ENCODE measurements at places on chromosomes 4 and X.

GRCh38 chr4:32169841-32170240 is 1449.7 kb downstream of the PCDH7 start:
- DNase-seq: no peak

GRCh38 chr4:56130606-56131155 is 181.9 kb downstream of the CEP135 start:
- DNase-seq: peak; percentile 8

DNA sequence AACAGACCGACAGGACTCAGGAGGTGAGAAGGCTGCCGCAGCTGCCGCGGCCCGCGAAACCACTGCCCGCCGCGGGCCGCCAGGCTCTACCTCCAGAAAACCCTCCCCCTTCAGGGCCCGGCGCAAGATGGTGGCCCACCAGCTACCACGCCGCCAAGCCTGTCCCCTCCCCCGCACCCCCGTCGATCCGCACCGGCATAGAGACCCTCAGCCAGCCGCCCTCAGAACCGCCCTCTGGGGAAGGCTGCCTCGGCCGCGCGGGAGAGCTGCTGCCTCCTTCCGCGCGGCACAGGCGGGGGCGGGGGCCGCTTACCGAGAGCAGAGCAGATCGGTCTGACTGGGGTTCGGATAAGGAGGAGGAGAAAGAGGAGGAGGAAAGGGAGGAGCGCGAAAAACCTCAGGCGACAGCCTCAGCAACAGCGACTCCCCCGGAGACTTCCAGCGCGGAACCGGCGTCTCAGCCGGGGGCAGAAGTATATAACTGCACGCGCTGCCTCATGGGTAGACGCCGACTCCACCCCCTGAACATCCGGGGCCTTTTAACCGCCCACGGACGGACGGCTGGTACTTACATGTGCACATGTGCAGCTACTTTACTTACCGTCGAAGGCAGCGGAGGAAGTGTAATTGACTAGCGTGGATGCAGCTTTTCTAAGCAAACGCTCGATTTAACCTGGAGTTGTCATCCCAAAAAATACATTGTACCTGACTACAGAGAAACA is at the start of gene ZNF280C:
TSS of gene ZNF280C (minus strand) at position 451 of the 722 bp plus-strand sequence. CDS start 8,450 bp downstream, outside the sequence.
- DNase-seq: peak; percentile 93

DNA sequence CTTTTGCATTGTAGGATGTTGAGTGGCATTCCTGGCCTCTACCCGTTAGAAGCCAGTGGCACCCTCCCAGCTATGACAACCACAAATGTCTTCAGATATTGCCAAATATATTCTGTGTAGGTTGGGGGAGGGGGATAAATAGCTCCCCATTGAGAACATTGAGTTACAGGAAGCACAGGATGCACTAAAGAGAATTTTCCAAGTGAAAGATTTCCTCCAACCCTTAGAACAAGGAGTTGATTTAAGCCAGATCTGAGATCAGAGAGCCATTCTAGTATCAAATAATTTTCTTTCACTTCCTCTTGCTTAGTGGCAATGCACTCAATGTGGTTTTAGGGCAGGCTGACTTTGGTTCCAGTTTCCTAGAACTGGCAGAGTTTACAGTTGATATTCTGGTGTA is 436.6 kb downstream of the C4orf33 start:
- no peak for DNase-seq

DNA sequence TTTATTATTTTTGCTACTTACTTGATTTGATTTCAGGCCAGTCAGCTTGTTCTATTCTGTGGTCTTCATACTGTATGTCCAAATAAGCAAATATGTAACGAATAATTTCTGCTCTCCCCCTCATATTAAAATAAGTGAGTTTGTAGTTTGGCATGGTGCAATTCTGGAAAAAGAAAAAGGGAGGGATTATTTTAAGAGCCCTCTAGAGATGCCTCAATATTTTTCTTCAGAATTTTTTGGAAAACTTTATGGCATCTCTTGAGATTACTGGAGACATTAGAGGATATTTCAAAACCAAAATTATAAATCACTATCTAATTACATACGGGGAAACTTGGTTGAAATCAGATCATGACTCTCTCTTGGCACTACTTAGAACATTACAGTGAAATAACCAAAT is 8.2 kb downstream of the HPGDS start:
- no peak for DNase-seq

DNA sequence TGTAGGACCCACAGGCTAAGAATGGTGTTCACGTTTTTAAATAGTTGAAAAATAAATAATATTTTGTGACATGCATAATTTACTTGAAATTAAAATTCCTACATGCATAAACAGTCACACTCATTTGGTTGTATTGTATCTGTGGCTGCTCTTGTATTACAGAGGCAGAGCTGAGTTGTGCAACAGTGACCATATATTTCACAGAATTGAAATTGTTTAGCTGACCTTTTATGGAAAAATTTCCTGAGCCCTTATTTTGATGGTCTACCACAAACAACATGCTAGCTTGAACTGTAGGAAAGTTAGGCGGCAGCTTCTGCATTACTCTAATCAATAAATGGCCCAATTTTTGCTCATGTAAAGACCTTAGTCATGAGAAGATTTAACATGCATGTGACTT is 633.4 kb upstream of the AADAT start:
- DNase-seq: no peak

- peak; percentile 57 for DNase-seq
Observed at GRCh38 chrX:136694431-136695087, 46.6 kb downstream of the CD40LG start.

DNA sequence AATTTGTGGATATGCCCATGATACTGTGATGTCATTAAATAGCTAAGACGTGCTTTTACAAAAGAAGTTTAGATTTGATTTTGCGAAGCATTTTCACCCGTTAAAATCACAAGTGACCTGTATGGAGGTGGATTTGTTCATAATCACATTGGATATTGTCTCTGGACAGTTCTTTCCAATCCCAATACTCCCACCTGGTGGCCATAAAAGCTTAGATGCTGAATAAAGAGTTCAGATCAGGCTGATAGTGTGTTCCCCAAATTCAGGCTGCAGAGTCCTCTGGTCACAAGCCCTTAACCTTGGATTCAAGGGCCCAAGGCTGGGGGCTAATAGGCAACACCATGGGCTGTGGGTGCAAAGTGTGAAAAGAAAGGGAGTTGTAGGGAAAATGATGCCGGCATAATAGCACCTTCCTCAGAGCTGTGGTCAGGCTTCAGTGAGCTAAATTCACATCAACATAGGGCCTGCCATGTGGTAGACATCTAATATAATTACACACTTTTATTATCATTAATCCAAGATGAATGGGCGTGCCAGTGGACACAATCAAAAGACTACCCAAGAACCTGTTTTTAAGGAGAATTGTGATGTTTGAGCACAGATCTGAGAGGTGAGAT is 28.1 kb downstream of the SMIM43 start:
- DNase-seq: peak; percentile 74

GRCh38 chr4:79598801-79599200 is 190.8 kb upstream of the GK2 start:
- no peak for DNase-seq

DNA sequence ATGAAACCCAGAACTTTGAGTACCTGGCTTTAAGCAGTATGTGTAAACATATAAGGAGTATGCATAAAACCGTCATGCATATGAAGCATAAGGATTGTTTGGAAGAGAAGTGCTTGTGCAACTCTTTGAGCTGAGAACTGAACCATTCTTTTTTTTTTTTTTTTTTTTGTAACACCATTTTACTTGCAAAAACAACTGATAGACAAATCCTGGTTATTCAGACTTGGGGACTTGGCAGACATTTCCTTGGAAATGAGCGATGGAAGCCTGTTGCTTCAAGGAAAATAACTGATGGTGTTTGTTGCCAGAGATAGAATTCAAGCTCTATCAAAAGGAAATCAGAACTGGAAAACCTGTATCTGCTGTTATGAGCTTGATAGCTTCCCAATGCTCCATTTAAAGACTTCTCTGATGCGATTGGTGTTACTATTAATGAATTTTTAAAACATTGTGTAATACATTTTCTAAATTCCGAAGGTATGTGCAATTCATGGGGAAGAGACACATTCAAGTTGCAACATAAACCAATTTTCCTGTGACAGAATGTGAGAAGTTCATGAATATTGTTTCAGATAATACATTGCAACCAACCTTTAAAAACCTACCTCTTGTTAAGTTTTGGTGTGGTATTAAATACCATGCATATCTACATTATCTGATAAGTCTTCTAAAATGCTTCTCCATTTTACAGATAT is 47.0 kb upstream of the FAT1 start:
- DNase-seq: no peak

- DNase-seq: peak; percentile 47
Observed at GRCh38 chr4:37970702-37971101, 10.5 kb downstream of the PTTG2 start.

DNA sequence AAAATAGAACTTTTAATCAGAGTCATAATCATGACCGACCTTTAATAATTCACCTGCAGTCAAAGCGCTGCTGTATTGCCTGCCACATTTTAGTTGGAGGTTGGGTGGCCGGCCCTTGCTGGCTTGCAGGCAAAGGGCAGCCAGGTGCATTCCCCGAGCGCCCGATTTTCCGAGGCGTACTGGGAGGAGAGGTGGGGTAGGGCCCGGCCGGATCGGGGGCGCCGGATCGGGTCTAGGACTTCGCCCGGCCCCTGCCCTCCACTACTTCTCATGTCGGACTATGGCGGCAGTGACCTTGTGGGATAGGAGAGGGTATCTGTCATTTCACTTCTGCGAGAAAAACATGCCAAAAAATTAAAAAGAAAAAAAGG is 2.5 kb upstream of the RS1 start:
- no peak for DNase-seq

GRCh38 chr4:53371049-53371448 is 5.2 kb upstream of the SCFD2 start:
- no peak for DNase-seq

DNA sequence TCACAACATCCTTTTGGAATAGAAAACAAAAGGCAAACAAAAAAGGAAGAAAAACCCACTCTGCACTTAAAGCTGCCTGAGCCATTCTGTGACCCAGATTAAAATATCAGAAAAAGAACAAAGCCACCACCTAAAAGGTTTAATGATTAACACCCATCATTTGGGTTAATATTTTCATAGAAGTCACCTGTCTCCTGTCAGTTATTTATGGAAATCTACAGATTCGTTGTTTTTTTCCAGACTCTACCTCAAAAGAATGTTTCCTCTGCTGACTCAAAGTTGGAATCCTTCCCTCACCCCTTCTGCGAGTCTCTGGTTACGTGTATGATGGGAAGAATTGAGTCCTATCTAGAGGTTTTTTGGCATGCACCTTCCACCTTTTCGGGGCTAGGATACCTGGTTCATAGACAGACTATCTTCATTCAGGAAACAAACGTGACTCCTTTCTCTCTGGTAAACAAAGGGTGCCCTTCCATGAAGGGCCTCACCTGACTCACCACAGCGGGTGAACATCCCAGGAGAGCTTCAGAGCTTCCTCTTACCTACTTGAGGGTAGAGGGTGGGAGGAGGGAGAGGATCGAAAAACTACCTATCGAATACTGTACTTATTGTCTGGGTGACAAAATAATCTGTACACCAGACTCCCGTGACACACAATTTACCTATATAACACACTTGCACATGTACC is 19.6 kb upstream of the CA5B start:
- DNase-seq: no peak

- peak; percentile 89 for DNase-seq
Observed at GRCh38 chrX:31036895-31037294, 34.9 kb downstream of the FTHL17 start.

- DNase-seq: no peak
Observed at GRCh38 chr4:100299046-100299840, 109.0 kb upstream of the DDIT4L start.

DNA sequence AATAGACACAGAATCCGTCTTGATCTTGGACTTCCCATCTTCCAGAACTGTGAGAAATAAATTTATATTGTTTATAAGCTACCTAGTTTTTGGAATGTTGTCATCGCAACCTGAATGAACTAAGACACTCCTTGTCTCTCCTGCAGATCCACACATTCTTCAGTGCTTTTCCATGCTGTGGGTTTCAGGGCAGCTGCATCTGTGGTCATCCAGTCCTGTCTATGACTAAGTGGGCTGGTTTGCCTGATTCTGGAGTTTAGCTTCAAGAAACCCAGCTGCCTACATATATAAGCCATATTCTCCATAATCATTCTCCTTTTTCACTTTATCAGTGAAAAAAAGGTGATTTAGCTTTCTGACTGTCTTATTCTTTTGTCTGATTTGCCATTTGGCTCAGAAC is 170.3 kb upstream of the KIT start:
- DNase-seq: no peak

DNA sequence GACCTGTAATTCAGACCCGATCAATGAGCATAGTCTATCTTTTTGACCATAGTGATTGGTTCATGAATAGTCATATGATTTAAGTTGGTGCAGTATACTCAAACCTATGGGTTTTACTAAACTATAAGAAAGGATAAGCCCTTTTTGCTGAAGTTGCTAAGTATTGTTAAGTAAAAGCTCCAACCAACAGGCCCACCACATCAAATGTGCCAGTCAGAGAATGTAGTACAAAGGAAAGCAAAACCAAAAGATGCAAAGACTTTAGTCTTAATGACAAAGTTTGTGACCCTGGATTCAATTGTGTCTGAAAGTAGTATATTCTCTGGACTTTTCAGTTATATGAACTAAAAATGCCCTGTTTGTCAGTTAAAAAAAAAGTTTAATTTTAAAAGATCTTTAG is 208.1 kb upstream of the TET2 start:
- no peak for DNase-seq

- DNase-seq: peak; percentile 4
Observed at GRCh38 chrX:75623535-75623934, 100.7 kb upstream of the ZDHHC15 start.

DNA sequence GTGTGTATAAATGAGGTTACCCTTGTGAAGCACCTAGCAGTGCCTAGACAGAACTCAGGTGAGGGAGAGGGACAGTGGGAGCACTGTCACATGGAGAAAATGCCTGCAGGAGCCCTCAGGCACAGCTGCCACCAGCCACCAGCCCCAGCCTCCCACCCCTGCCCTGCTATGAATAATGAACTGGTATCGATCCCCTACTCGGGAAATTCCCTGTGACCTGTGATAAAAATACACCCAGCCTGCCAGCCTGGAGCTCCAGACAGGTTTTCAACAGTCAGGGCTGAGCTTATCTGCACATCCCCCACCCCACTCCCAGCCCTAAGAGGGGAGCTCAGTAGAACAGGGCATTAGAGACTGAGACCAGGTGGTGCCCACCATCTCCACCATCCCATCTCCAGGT is 159.6 kb upstream of the PJA1 start:
- DNase-seq: no peak

DNA sequence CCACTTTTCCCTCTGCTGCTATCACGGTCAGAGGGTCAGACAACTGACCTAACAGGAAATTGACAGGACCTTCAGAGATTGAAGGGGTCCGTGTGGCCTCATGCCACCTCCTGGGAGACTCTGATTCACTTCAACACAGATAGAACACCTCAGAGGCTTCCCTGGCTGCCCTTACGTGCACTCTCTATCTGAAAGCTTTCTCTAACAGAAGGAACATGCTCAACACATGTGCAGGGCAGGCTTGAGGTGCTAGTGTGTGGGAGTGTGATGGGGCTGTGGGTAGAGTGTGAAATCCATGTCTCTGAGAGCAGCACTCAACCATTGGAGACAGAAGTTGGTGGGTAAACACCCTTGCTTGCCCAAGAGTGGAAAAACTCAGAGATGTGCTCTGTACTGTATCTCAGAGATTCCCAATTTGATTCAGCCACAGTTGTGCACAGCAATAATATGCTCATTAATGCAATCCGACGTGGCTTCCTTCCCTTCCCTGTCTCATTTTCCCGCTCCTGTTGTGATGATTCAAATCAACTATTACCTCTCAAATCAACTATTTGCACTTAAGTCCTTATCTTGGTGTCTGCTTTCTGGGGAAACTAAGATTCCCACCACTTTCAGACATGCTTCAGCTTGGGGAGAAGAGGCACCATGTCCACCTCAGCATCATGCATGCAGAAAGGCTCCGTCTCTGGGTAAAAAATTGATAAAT is 62.0 kb upstream of the MAGEB2 start:
- DNase-seq: no peak
